Sigmoid colon (tissue), 7 donors: ENCODE measurements at places on chromosomes 13 and 19. TPM values are rescaled to one million over a fixed set of nuclear protein-coding genes. Genes with fewer than 3 reads are reported as not detected.

- no peak for DNase-seq
These were observed 123.9 kb downstream of the TUBA3C start for GRCh38 chr13:19057588-19058340.

C19orf73 gene
- total RNA-seq = not detected

- peak; percentile 80 for DNase-seq
These were observed 1.2 kb downstream of the DAPK3 start for GRCh38 chr19:3969435-3970312.

- no peak for DNase-seq
These were observed 20.3 kb upstream of the GGACT start for GRCh38 chr13:100608906-100609305.

GRCh38 chr13:41411522-41411921 is 45.8 kb upstream of the RGCC start:
- no peak for DNase-seq

GRCh38 chr19:4445963-4446703 is 11.5 kb downstream of the UBXN6 start:
- DNase-seq = no peak

DNA sequence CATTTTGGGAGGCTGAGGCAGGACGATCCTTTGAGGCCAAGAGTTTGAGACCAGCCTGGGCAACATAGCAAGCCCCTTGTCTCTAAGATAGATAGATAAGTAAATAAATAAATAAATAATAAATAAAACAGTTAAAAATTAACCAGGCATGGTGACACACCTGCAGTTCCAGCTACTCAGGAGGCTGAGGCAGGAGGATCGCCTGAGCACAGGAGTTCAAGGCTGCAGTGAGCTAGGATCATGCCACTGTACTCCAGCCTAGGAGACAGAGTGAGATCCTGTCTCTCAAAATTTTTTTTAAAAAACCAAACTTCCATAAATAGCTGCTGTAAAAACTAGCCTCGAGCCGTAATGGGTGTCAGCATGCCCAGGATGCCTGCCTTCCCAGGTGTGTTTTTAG is 14.4 kb upstream of the NAXD start:
- no peak for DNase-seq

DNA sequence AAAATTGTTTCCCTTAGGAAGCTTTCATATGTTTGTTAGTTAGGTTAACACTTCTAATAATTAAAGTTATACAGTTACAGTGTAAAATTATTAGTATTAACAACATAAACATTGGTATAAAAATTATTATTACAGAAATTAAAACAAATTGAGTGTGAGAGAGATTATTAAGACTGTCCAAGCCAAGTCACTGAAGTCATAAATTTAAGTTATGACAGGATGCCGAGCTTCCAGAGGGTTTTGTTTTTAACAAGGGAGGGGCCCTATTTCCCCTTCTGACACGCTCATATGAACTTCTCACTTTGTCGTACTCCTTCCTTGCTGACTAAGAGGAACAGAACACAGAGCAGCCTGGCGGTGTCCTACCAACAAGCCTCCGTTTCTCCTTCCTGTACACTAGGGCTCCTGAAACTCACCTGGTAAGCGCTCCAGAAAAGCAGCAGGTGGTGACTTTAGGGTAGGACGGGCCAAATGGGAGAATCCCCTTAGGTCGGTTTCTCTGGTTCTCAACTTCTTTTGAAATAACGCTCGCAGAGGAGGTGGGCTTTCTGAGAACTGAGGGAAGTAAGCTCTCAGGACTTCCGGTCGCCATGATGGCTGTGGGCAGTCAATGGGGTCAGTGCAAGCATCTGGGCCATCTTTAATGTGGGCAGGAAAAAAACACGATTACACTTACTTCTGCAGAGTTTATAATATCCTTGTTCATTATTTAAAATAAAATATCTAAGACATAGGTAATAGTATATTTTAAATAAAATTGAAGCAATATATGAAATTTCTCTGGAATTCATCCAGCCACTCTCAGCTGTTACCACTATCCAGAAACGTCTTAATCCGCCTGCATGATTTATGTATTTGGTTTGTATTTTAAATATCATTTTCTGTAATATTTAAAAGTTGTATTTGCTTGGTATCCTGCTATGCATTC is at the start of gene CARD8:
Gene CARD8, minus strand, starts transcription at position 537 of the 928 bp plus-strand sequence. CDS start 14,892 bp downstream, outside the sequence.
- DNase-seq = peak; percentile 89

KANK3 gene
- total RNA-seq = 8.0 TPM

GRCh38 chr13:91809161-91809560 is 410.7 kb downstream of the GPC5 start:
- no peak for DNase-seq

GRCh38 chr13:110102053-110102452 is 204.9 kb downstream of the COL4A1 start:
- no peak for DNase-seq

DNA sequence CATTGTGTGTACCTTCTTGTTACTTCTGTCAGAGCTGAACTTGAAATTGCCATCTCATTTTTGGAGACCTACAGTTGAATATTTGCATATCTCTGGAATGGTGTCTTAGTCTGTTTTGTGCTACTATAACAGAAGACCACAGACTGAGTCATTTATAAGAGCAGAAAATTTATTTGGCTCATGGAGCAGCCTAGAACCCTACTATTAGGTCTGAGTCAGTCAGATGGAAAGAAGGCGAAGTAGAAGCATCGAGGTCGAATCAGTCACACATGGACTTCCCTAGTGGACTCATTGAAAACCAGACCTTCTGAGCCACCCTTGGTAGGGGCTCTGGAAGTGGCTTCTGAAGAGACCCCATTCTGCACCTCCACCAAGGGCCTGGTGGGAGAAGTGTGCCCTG is 33.9 kb upstream of the TPT1 start:
- DNase-seq = no peak

DNA sequence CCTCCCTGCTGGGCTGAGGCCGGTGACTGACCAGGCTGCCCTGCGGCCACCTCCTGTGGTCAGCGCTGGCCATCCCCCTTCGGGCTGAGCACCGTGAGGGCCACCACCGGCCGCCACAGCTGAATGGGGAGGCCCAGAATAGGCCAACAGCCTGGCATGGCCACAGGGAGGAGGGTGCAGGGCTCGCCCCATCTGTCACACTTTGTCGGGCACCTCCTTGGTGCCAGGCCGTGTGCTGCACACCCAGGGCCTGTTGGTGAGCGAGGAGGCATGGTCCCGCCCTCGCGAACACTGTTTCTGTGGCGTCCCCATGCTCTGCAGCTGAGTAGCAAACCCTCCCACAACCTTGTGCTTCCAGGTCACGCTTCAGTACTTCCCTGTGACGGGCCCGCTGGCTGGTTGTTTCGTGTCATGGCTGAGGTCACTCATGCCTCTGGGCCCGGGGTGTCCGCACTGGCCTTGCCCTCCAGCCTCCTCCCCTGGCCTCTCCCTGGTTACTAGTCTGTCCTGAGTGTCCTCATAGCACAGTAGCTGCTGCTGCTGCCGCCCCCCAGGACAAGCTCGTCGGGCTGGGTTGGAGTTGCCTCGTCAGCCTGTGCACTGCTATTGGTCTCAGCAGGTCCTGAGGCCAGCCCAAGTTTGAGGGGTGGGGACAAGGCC is 15.2 kb downstream of the EPN1 start:
- DNase-seq = peak; percentile 58

LYPD5 gene
- 0.83 TPM for total RNA-seq

GRCh38 chr13:76632401-76633044 is 253.7 kb downstream of the KCTD12 start:
- DNase-seq = no peak

GJA3 gene
- not detected for total RNA-seq

ZNF324B gene
- total RNA-seq = 5.6 TPM

TEX26 gene
- total RNA-seq = not detected

DNA sequence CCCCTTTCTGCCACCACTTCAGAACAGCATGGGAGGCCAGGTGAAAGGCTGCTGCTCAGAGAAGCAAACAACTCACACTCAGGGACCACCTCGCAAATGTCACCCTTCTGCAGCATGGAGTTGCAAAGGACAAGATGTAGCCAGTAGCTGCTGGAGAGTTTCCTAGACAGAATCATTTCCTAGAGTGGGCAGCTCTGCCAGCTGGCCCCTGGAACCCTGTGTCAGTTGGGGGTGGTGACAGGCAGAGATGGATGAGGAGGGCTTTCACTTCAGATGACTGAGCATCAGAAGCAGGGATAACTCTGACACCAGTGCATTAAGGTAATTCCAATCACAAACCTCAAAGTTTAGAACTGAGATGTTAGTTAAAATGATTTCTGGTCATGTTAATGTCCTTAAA is 34.4 kb upstream of the EPHX3 start:
- no peak for DNase-seq

DNA sequence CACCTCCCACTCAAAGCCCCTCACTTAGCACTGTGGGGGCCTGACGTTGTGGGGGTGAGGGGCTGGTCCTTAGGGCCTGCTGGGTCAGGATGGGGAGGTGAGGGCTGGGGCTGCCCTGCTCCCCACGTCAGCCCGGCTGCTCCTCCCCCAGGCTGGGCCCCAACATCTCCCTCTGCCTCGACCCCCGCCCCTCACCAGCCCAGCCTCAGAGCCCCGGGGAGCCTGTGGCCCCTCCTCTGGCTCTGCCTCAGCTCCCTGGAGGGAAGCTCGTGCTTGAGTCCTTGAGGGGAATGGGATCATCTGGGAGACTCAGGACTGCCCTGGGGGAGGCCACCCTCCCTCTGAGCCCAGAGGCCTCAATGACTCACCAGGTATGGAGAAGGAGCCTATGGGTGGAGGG is 6.8 kb downstream of the LILRA4 start:
- DNase-seq = no peak

NLRP7 gene
- not detected for total RNA-seq

DNA sequence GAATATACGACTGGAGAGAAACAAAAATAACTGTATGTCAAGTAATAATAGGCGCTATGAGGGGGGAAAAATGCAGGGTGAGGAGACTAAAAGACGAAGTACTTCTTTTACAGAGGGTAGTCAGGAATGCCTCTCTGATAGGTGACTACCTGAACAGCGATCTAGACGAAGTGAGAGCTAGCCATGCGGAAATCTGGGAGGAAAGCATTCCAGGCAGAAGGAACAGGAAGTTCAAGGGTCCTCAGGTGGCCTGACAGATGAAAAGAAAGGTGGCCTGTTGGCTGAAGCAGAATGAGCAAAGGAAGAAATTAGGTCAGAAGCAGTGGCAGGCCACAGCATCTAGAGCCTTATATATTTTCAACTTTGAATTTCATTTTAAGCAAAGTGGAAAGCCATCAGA is 13.3 kb downstream of the ZDHHC20 start:
- no peak for DNase-seq

GRCh38 chr13:37959284-37959683 is 89.7 kb upstream of the TRPC4 start:
- DNase-seq = no peak

GRCh38 chr13:23344931-23345595 is 88.4 kb downstream of the SACS start:
- no peak for DNase-seq

FFAR2 gene
- not detected for total RNA-seq

DNA sequence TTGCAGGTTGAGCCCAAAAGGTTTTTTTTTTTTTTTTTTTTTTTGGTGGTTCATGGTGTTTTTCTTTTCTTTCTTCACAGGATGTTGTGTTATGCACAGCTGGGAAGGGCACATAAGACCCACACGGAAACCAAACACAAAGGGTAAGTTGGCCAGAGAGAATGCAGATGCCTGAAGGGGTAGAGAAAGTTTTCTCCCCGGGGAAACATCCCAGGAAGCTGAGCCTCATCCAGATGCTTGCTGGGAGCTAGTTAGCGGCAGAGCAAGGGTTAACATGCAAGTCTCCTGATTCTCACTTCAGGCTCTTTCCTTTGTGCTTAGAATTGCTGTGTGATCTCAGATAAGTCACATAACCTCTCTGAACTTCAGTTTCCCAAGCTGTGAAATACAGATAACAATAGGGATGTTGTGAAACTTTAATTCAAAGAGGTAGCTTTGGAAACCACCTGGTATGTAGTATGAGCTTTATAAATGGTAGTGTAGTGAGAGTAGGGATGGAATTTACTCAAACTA is 3.1 kb downstream of the ADGRE1 start:
- DNase-seq = no peak

DNA sequence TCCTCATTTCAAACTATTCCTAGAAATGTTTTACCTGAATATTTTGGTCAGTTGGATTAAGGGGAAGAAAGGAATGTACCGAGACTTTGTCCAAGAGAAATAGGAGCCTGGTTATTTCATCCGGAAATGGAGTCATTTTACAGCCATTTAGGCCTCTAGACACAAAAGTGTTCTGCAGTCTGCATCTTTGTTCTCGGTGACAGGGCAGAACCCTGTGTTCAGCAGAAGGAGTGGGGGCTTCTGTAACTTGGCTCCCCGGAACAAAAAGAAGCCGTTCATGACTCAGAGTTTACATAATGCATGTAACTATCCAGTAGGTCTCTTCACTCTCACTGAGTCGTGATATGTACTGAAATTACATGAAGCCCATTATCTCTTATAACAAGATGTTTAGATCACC is 21.6 kb upstream of the FNDC3A start:
- DNase-seq = no peak

GRCh38 chr19:15449620-15450527 is at the start of gene WIZ:
Gene WIZ, minus strand, starts transcription at chr19:15449956. Its CDS starts 1,649 bp downstream, at chr19:15448307.
- DNase-seq = peak; percentile 95

DNA sequence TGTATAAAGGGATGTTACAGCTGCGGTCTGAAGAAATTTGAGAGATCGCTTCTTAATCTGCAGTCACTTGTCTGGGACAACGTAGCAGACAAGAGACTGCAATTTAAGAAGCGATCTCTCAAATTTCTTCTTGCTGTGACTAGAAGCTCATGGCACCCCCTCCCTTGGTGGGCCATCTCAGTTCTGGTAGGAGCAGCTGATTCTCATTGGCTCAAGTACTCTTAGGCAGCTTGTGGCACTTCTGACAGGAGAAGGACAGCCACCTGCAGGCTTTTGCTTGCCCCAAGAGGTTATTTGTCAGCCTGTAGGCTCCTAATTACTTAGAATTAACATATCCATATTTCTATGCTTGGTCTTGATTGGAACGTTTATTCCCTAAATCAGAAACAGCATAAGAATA is 503.0 kb downstream of the DCT start:
- DNase-seq = no peak

DNA sequence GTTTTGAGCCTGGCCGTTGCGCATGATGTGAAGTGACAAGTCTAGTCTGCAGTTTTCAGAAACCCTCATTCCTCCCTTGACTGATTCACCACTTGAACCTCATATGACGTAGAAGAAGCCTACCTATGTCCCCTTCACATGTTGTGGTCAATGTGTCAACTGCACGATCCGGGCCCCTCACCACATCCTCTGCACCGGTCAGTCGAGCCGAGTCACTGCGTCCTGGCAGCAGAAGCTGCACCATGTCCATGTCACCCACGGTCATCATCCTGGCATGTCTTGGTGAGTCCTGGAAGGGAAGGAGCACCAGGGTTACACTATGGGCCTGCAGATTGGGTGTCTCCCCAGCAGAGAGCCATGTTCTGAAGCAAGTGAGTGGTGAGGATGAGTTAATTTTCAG is at the start of gene KIR2DL4:
Gene KIR2DL4, plus strand, starts transcription at position 201 of the 400 bp plus-strand sequence. Its CDS starts 42 bp downstream, at position 243.
- no peak for DNase-seq
